ENCODE measurements at places on chromosomes 5 and 9. TPM values are rescaled to one million over a fixed set of nuclear protein-coding genes. Genes with fewer than 3 reads are reported as not detected.

HAVCR1 gene
- total RNA-seq, result not detected

DNA sequence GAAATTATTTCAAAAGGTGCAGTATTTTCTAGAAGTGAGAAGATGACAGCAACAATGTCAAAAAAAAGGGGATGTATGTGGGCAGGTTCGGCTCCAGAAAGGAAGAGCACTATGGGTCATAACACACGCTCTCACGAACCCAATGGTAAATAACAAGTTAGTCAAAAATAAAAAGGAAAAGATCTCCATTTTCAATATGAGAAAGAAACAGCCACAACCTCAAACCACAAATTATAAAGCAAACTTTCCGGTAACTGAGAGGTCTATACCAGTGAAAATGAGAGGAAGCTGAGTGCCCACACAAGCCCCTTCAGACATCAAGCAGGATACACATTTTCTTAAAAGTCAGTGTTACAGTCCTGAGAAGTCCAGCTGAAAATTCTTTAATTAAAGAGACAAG is 398.5 kb upstream of the RPS23 start:
- no peaks in the 10 kb centered on the region for H3K36me3 ChIP-seq
- no peak for DNase-seq
- no peaks in the 10 kb centered on the region for H3K4me1 ChIP-seq
- H3K27me3 ChIP-seq, result peaks cover 3% of the 10 kb centered on the region
- H3K27ac ChIP-seq, result no peak overlapping the region

ZFP37 gene
- 1.7 TPM for total RNA-seq

- no peak overlapping the region for H3K27ac ChIP-seq
- no peaks in the 10 kb centered on the region for H3K27me3 ChIP-seq
- H3K36me3 ChIP-seq, result no peaks in the 10 kb centered on the region
- H3K4me1 ChIP-seq, result no peaks in the 10 kb centered on the region
Measured at GRCh38 chr5:93346301-93346700, 234.7 kb downstream of the NR2F1-AS1 start.

Measured in activated B cell treated with CpG ODN at 0.5 μM for 24 hours (primary cell).